ENCODE measurements at places on chromosomes 13 and 19. TPM values are rescaled to one million over a fixed set of nuclear protein-coding genes. Genes with fewer than 3 reads are reported as not detected.
A peak's percentile ranks its signal among the peaks of the same experiment; 100 is the strongest.

The NLRP7 gene
- polyA plus RNA-seq = not detected

The MAP4K1 gene
- polyA plus RNA-seq = 2.3 TPM

The C2CD4C gene
- 2.0 TPM for polyA plus RNA-seq

The BST2 gene
- 127 TPM for polyA plus RNA-seq

The APOC1 gene
- polyA plus RNA-seq = 11.4 TPM

GRCh38 chr13:65836066-65836465 lies 1394.1 kb downstream of the PCDH9 start:
- DNase-seq = no peak

DNA sequence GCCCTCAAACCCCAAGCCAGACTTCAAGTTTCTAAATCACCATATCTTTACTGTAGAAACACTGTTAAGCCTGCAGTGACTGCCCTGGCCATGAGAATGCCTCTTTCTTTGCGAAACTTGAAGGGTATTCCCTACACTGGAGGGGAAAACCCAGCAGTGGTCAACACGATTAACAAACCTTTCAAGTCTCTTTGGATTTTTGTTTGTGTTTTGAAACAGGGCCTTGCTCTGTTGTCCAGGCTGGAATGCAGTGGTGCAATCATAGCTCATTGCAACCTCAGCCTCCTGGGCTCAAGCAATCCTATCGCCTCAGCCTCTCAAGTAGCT lies 17.4 kb upstream of the POMP start:
- DNase-seq = no peak

DNA sequence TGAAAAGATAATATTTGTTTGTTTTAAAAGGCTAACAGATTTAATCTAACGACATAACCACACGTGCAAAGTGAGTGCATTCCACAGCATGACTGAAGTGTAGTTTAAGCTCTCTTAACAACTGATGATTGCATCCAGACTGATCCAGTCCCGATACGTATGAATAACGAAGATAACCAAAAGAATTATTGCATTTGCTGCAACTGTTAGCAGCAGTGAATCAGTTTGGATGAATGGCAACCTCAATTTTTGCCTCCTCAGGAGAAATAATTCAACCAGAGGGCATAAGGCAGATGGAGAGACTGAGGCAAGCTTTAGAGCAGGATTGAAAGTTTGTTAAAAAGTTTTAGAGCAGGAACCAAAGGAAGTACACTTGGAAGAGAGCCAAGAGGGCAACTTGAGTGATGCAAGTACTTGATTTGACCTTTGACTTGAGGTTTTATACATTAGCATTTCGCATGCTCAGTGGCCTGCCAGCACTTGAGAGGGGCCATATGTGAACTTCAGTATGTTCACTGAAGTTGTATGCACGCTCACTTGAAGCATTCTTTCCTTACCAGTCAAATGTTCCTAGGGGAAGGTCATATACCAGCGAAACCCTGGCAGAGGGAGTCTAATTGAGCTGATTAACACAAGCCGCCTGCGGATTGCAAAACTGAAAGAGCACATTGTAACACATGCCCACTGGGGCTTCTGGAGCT lies 835.0 kb upstream of the PCDH20 start:
- no peak for DNase-seq

- DNase-seq = no peak
Measured at GRCh38 chr13:22497991-22498780, 682.6 kb upstream of the SGCG start.

DNA sequence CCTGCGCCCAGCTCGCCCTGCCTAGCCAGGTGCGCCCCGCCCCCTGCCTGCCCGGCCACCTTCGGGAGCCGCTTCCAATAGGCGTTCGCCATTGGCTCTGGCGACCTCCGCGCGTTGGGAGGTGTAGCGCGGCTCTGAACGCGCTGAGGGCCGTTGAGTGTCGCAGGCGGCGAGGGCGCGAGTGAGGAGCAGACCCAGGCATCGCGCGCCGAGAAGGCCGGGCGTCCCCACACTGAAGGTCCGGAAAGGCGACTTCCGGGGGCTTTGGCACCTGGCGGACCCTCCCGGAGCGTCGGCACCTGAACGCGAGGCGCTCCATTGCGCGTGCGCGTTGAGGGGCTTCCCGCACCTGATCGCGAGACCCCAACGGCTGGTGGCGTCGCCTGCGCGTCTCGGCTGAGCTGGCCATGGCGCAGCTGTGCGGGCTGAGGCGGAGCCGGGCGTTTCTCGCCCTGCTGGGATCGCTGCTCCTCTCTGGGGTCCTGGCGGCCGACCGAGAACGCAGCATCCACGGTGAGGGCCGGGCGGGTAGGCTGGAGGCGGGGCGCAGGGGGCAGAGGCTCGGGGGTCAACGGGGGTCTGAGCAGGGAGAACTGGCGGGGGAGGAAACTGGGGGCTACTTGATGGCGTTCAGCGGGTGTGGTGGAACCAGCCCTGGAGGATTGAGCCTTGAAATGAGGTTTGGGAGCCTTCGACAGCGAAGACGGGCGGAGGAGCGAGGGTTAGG lies at the start of gene SPINT2:
Gene SPINT2, plus strand, starts transcription at position 88 of the 727 bp plus-strand sequence. Its CDS starts 320 bp downstream, at position 408.
- DNase-seq = no peak

DNA sequence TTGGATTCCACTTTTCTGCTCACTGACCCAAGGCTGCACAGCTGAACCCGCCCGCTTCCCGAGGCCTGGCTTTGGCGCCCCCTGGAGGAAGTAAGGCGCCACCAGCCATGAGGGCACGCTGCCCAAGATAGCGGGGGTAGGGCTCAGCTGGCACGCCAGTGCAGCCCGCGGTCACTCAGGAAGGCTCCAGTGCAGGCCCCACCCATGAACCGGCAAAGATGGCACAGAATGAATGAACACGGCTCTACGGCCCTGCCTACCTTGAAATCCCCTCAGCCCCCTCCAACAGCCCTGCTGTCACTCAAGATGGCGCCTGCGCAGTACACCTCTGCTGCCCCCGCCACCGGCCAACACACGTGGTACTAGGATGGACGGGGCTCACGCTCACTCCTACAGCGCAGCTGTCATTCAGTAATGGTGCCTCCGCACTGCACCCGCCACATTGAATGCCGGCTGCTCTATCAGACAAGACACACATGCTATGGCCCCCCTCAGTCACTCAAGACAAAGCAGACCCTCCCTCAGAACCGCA lies 3.0 kb downstream of the PEG3 start:
- DNase-seq = peak; percentile 68

- DNase-seq = no peak
Measured at GRCh38 chr13:41056194-41056593, 5.1 kb upstream of the WBP4 start.

GRCh38 chr13:69903081-69903480 lies 204.5 kb upstream of the ATXN8OS start:
- DNase-seq = no peak

DNA sequence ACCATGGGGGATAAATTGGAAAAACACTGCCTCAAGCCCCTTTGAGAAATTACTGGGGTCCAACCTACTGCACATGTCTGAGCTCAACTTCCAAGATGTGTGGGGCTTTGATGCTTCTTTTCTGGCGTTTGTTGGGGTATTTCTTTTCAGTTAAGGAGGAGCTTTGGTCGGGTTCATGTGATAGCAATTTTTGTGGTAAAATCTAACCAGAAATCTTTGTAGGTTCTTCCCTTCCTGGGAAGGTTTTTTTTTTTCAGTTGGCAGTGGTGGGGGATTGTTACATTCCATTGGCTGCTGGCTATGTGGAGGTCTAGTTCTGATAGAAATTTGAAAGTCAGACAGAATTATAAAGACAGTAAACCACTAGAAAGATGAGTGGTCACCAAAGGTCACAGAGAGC lies 327.8 kb downstream of the ATP8A2 start:
- DNase-seq = no peak

GRCh38 chr13:75566658-75567057 lies 17.1 kb downstream of the UCHL3 start:
- DNase-seq = no peak

- no peak for DNase-seq
Measured at GRCh38 chr19:39224910-39225309, 19.9 kb downstream of the IFNL3 start.

DNA sequence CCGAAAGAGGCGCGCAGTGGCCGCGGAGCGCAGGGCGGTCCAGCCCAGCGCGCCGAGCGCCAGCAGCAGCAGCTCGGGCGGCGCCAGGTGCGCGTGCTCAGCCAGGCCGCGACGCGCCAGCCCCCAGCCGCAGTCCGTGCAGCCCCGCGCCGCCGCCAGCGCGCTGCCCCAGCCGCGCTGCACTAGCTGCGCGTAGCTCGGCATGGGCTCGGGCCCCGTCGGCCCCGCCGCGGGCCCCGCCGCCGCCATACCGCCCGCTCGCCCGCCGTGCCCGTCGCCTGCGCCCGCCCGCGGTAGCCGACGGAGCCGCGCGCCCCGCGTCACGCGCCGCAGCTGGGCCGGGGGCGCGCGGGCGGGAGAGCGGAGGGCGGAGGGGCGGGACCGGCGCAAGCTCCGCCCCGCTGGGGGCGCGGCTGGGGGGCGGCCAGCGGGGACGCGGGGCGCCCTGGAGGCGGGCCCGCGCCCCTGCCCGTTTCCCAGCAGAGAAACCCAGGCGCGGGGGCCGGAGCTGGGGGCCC lies at the start of gene CERS1:
Gene CERS1, minus strand, starts transcription at position 335 of the 518 bp plus-strand sequence. Its CDS starts 86 bp downstream, at position 249.
- DNase-seq = no peak

DNA sequence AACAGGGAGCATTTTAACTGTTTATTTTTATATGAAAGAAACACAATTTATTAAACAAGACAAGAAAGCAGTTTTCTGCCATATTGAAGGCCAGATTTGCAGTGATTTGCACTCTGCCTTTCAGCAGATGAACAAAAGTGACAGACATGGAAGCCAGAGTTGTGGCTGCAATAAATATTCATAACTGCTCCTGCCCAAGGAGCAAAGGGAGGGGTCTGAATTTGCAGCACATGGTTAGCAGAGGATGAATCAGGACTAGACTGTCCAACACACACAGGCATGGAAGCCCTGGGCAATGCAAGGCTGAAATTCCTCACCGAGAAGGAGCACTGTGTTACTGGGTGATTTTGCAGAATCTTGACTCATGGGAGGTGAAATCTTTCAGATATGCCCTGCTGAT lies 418.2 kb downstream of the DCT start:
- peak; percentile 18 for DNase-seq

- DNase-seq = no peak
Measured at GRCh38 chr19:14519860-14520407, 1.7 kb upstream of the DNAJB1 start.

GRCh38 chr19:57078802-57079201 lies 41.0 kb upstream of the USP29 start:
- DNase-seq = no peak

GRCh38 chr13:32976912-32977311 lies 39.3 kb upstream of the KL start:
- no peak for DNase-seq

- DNase-seq = no peak
Measured at GRCh38 chr13:24288870-24289269, 20.5 kb upstream of the C1QTNF9 start.

- peak; percentile 3 for DNase-seq
Measured at GRCh38 chr19:57280962-57281400, 696 bp downstream of the ZNF460 start.

GRCh38 chr19:1360818-1361461 lies 22.8 kb upstream of the NDUFS7 start:
- peak; percentile 48 for DNase-seq

DNA sequence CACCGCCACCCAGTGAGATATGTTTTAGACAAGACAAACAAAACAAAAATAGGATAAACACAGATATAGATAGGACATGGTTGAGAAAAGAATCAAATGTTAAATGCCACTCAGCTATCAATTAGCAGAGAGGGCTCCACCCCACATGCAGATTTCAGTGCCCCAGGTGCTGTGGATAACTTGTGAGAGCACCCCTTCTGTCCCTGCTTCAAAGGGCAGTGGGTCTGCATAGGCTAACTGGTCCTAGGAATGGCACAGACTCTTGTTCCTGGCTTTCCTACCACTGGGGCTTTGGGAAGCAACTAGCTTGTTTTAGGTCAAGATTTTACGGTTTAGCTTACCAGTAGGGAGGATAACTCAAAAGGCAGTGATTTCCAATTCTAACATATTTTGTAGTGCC lies 460.3 kb downstream of the TSHZ3 start:
- no peak for DNase-seq

- no peak for DNase-seq
Measured at GRCh38 chr13:109867766-109868165, 81.4 kb upstream of the IRS2 start.

Measured in renal cortex interstitium (tissue), 15 donors.